ENCODE measurements at places on chromosomes 1 and 21.

- peak; percentile 63 for DNase-seq
Measured at GRCh38 chr1:15501208-15502032, 22.6 kb downstream of the CASP9 start.

DNA sequence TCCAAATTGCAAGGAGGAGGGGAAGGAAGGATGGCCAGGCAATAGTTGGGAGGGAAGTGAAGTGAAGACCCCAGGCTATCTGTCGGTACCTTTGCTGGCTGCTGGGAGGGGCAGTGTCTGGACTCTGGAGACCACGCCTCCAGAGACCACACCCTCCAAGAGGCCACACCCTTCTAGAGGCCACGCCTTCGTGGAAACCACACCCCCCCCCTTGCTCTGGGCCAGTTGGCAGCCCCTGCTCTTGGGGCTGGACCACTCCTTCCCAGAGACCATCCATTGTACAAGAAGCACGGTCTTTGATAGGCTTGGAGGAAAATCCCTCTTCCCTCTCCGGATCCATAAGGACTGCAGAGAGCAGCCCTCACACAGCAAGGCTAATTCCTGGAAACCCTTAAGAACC lies 73.1 kb downstream of the RYR2 start:
- DNase-seq, result no peak

DNA sequence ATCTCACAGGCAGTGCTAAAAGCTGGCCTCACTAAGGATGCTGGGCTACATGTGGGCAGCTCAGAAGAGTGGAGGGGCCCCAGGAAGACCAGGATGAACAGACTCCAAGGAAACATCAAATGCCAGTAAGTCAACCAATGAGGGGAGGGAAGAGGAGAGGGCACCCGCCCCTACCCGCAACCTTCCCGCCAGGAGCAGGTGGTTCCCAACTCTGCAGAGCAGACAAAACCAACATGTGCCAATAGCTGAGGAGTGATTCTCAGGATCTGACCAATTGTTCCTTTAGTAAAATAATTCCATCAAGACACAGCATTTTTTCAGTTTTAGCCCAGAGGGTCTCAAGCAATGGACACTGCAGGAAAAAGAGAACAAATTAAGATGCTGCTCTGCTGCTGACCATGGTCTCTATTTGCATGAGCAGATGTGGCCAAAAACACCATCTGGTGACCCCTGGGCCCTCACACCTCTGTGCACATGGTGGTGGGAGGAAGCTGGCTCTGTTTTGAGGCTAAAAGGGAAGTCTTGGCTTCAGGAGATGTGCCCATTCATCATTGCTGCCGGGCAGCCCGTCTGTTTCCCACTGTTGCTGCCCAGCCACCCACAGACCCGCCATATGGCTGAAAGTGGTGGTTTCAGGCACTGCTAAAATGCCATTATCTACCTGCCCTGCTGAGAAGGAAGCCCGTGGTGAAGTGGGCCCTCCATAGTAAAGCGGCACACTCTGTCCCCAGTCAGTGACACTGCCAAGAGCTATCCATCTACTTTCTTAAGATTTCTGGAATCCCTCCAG lies 231.8 kb downstream of the KCNH1 start:
- DNase-seq, result no peak

- DNase-seq, result no peak
Measured at GRCh38 chr1:155254714-155255242, 505 bp downstream of the ENTREP3 start.

- DNase-seq, result no peak
Measured at GRCh38 chr1:61980561-61980960, 214.1 kb upstream of the L1TD1 start.

DNA sequence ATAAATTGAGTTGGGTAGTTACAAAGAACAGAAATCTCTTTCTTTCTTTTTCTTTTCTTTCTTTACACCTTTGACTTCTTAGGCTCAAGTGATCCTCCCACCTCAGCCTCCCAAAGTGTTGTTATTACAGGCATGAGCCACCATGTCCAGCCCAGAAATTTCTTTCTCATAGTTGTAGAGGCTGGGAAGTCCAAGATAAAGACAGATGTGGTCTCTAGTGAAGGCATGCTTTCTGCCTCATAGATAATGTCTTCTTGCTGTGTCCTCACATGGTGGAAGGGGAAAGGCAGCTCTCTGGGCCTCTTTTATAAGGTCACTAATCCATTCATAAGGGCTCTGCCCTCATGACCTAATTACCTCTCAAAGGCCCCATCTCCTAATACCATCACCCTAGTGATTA lies 64.0 kb upstream of the DNAJC6 start:
- no peak for DNase-seq

- DNase-seq, result no peak
Measured at GRCh38 chr1:212213784-212214183, 71.4 kb upstream of the PPP2R5A start.

- DNase-seq, result peak; percentile 40
Measured at GRCh38 chr1:182680901-182681567, 3.4 kb downstream of the RGS8 start.

DNA sequence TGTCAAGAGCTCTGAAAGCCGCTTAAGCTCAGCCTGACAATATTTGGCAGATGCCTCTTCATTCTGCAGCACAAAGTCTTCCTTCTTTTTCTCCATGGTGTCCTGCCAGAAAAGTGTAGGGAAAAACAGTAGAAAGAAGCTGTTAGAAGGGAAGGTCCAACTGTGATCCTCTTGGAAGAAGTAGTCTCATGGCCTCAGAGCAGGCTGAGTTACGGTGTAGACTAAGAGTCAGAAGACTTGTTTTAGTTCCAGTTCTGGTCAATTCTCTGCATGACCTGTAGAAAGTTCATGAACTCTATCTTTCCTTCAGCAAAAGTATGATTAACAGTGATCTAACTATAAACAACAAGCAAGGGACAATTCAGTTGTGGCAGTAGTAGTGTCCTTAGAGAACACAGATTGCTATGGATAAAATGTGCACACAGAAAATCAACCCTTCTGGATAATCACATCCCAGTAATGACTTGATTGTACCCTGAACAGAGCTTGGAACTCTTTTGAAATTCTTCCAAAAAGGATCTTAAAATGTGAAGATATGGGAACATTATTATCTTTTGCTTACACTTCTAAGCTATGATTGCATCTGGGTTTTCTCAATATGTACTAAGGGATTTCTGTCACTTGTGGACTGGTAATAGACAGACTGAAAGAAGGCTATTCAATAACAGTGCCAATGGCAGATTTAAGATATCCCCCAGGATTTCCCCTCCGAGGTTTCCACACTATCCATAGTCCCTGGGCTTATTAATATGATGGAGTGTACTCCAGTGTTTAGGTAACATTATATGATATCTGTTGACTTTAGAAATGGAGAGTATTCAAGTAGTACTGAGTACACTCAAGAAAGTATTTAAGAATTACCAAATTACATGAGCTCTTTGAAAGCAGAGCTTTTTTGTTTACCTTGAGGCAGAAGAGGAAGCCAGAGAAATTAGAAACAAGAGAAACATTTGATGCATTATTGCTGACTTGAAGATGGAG lies 22.1 kb upstream of the GBP2 start:
- no peak for DNase-seq
